ENCODE measurements at places on chromosomes 4 and X. TPM values are rescaled to one million over a fixed set of nuclear protein-coding genes. Genes with fewer than 3 reads are reported as not detected.

DMRTC1 gene
- total RNA-seq, result not detected

RBMX2 gene
- 37.5 TPM for total RNA-seq

FAM9C gene
- total RNA-seq, result under 0.01 TPM

ZNF41 gene
- 4.4 TPM for total RNA-seq

NRK gene
- 2.1 TPM for total RNA-seq

TEC gene
- total RNA-seq, result 0.71 TPM

TLL1 gene
- 0.09 TPM for total RNA-seq

DNAAF6 gene
- total RNA-seq, result not detected

GPC4 gene
- 0.83 TPM for total RNA-seq

TREX2 gene
- 1.8 TPM for total RNA-seq

UGT2B11 gene
- total RNA-seq, result not detected

TMA16 gene
- total RNA-seq, result 24.6 TPM

POU4F2 gene
- not detected for total RNA-seq

AFF2 gene
- total RNA-seq, result under 0.01 TPM

TMEM31 gene
- 0.14 TPM for total RNA-seq

MAGEA12 gene
- under 0.01 TPM for total RNA-seq

INTU gene
- total RNA-seq, result 5.7 TPM

CNGA1 gene
- not detected for total RNA-seq

VCX gene
- total RNA-seq, result not detected

ERVMER34-1 gene
- under 0.01 TPM for total RNA-seq

PPP2R2C gene
- not detected for total RNA-seq

SLC10A4 gene
- not detected for total RNA-seq

TMEM154 gene
- 2.3 TPM for total RNA-seq

MTNR1A gene
- not detected for total RNA-seq

SPANXA2 gene
- total RNA-seq, result 0.28 TPM

SORCS2 gene
- 1.1 TPM for total RNA-seq

MAP7D2 gene
- under 0.01 TPM for total RNA-seq

IL3RA gene
- 0.09 TPM for total RNA-seq

KLB gene
- not detected for total RNA-seq

ADGRA3 gene
- 21.9 TPM for total RNA-seq

CT83 gene
- total RNA-seq, result not detected

CTAG1B gene
- total RNA-seq, result not detected

IL1RAPL2 gene
- total RNA-seq, result not detected

ENPP6 gene
- total RNA-seq, result 0.09 TPM

GLRA3 gene
- not detected for total RNA-seq

CYTL1 gene
- total RNA-seq, result 3.1 TPM

CXCL11 gene
- 0.14 TPM for total RNA-seq

REPS2 gene
- 0.14 TPM for total RNA-seq

HMGN5 gene
- 1.00 TPM for total RNA-seq

Measured in smooth muscle cell of bladder (primary cell).